ENCODE measurements at places on chromosomes 3 and 15. TPM values are rescaled to one million over a fixed set of nuclear protein-coding genes. Genes with fewer than 3 reads are reported as not detected.
A peak's percentile ranks its signal among the peaks of the same experiment; 100 is the strongest.

CD80 gene
- 0.10 TPM for total RNA-seq

LRRC2 gene
- total RNA-seq = 0.31 TPM

ABHD2 gene
- total RNA-seq = 63.9 TPM

SHC4 gene
- total RNA-seq = 4.5 TPM

IL17RB gene
- total RNA-seq = 10.5 TPM

DNA sequence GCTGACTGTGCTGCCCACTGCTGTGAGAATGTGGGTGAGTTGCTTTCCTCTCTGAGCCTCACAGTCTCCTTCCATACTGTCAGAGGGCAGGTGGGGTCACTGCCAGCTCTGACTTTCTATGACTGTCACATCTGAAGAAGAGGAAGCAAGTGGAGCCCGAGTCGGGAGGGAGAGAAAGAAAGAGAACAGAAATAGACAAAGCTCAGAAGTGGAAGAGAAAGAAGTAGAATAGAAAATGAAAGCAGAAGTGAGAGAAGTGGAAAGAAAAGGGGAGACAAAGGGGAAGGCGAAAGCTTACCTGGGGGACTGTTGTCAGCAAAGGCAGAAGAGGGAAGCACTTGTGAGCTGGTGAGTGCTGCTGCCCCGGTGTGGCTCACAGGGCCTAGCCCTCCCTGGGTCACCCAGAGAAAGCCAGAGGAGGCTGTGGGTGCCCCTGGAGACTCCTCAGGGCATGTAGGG lies 57.9 kb downstream of the EPHB1 start:
- H3K36me3 ChIP-seq = no peaks in the 10 kb centered on the region
- no peaks in the 10 kb centered on the region for H3K4me1 ChIP-seq
- peaks cover 50% of the 10 kb centered on the region for H3K27me3 ChIP-seq
- no peak for DNase-seq

- H3K4me1 ChIP-seq = peaks cover 4% of the 10 kb centered on the region
- DNase-seq = no peak
- no peak overlapping the region for H3K27ac ChIP-seq
- H3K4me3 ChIP-seq = no peak overlapping the region
- H3K36me3 ChIP-seq = no peaks in the 10 kb centered on the region
Measured at GRCh38 chr3:170606675-170607074, 20.8 kb upstream of the SLC7A14 start.

- H3K4me1 ChIP-seq = peaks cover 32% of the 10 kb centered on the region
- H3K4me3 ChIP-seq = no peak overlapping the region
- H3K27ac ChIP-seq = no peak overlapping the region
Measured at GRCh38 chr15:67098768-67099282, 33.4 kb downstream of the SMAD3 start.

GRCh38 chr3:72974956-72975355 lies 21.7 kb upstream of the PPP4R2 start:
- DNase-seq = no peak
- H3K27ac ChIP-seq = no peak overlapping the region
- H3K36me3 ChIP-seq = peaks cover 9% of the 10 kb centered on the region
- peaks cover 13% of the 10 kb centered on the region for H3K4me1 ChIP-seq
- no peaks in the 10 kb centered on the region for H3K27me3 ChIP-seq

GRCh38 chr15:80787316-80787715 lies 8.1 kb downstream of the CEMIP start:
- H3K27ac ChIP-seq = no peak overlapping the region
- H3K4me3 ChIP-seq = no peak overlapping the region
- H3K27me3 ChIP-seq = peaks cover 29% of the 10 kb centered on the region
- no peak for DNase-seq
- no peaks in the 10 kb centered on the region for H3K36me3 ChIP-seq
- H3K4me1 ChIP-seq = peaks cover 7% of the 10 kb centered on the region

GRCh38 chr15:48798319-48798718 lies 12.6 kb downstream of the CEP152 start:
- H3K27me3 ChIP-seq = no peaks in the 10 kb centered on the region
- H3K27ac ChIP-seq = no peak overlapping the region

GRCh38 chr3:187839422-187839821 lies 94.2 kb upstream of the BCL6 start:
- no peak overlapping the region for H3K27ac ChIP-seq
- H3K4me3 ChIP-seq = no peak overlapping the region
- H3K36me3 ChIP-seq = peaks cover 3% of the 10 kb centered on the region

- H3K36me3 ChIP-seq = peaks cover 12% of the 10 kb centered on the region
- H3K4me3 ChIP-seq = no peak overlapping the region
- H3K27ac ChIP-seq = peak overlapping the region; percentile 57
- peaks cover 9% of the 10 kb centered on the region for H3K4me1 ChIP-seq
Measured at GRCh38 chr3:42192334-42193200, 73.4 kb downstream of the CCK start.

GRCh38 chr3:46278816-46279672 lies 36.8 kb downstream of the CCR3 start:
- DNase-seq = no peak
- H3K27ac ChIP-seq = no peak overlapping the region
- no peak overlapping the region for H3K4me3 ChIP-seq
- H3K36me3 ChIP-seq = no peaks in the 10 kb centered on the region
- no peaks in the 10 kb centered on the region for H3K4me1 ChIP-seq

DNA sequence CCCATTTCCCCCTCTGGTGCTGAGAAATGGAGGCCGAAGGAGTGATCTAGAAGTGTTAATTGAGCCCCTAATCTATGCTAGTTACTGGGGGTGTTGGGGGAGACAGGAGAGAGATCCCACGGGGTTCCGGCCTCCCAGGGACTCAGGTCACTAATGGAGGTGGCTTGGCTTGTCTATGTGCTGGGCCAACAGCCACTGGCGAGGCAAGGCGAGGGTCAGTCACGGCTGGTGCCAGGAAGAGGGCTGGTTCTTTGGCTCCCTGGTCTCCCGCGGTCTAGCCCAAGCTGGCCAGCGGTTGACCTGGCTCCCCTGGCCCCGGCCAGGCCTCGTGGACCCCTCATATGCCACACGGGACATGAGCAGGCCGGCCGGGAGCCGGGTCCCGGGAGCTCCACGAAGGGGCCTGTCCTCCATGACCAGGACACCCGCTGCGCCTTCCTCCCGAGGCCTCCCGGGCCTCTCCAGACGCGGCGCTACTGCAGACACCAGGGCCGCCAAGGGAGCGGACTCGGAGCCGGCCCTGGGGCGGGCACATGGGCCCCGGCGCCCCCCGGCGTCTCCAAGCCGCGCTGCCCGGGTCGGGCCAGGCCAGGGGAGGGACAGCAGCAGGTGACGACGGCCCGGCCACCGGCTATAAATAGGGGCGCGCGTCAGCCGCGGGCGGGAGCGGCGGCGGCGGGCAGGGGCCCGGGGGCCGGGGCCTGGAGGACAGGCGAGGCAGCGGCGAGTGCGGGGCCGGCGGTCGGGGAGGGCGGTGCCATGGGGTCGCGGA lies at the start of gene ALPK3:
Gene ALPK3, plus strand, starts transcription at position 663 of the 772 bp plus-strand sequence. Its CDS starts 97 bp downstream, at position 760.
- H3K27ac ChIP-seq = peak within 1 kb of the TSS; percentile 79
- peaks cover 10% of the 10 kb centered on the region for H3K27me3 ChIP-seq
- H3K36me3 ChIP-seq = no peaks in the 10 kb centered on the region
- peak; percentile 77 for DNase-seq
- peak within 1 kb of the TSS; percentile 85 for H3K4me3 ChIP-seq

- DNase-seq = peak; percentile 82
- peaks cover 6% of the 10 kb centered on the region for H3K27me3 ChIP-seq
- H3K4me3 ChIP-seq = peak overlapping the region; percentile 97
- peaks cover 4% of the 10 kb centered on the region for H3K36me3 ChIP-seq
Measured at GRCh38 chr3:31980530-31981205, 394 bp downstream of the OSBPL10 start.

DNA sequence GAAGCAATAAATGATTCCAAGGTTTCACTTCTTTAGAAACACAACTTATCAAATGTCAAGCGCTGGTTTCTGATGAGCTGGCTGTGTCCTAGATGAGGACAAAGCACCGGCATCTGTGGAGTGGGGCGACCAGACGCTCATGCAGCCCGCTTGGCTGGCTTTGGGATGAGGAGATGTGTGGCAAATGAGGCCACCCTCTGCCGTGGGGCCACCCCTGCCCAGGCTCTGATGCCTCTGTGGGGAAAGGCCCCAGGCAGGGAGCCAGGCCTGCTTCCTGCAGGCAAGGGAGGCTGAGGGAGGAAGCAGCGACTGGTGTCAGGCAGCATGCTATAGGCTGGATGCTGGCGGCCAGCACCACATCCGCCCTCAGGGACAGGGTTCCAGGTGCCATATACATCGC lies 102.9 kb downstream of the HERC2 start:
- no peak for DNase-seq
- no peaks in the 10 kb centered on the region for H3K4me1 ChIP-seq
- no peaks in the 10 kb centered on the region for H3K27me3 ChIP-seq
- H3K4me3 ChIP-seq = no peak overlapping the region
- H3K36me3 ChIP-seq = no peaks in the 10 kb centered on the region

DNA sequence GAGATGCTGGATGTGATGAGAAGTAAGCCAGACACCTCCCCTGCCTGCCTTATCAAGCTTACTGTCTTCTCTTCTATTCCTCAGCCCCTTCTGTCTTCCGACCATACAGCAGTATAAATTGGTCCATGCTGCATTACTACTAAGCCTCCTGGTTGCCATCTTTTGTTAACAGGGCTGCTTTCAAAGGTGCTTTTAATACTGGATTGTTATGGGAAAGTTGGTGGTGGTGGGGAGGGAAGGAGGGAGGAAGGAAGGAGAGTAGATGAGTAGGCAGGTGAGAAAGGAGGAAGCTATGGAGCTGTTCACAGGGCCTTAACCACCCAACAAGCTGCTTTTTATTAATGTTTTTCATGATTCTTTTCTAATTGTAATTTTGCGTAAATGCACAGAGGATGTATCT lies 114.9 kb downstream of the SLC25A26 start:
- H3K4me1 ChIP-seq = peaks cover 11% of the 10 kb centered on the region
- H3K27ac ChIP-seq = no peak overlapping the region
- no peaks in the 10 kb centered on the region for H3K27me3 ChIP-seq
- DNase-seq = no peak
- no peak overlapping the region for H3K4me3 ChIP-seq

- H3K4me3 ChIP-seq = no peak overlapping the region
- peaks cover 15% of the 10 kb centered on the region for H3K36me3 ChIP-seq
- H3K27ac ChIP-seq = no peak overlapping the region
- peaks cover 5% of the 10 kb centered on the region for H3K4me1 ChIP-seq
- DNase-seq = no peak
Measured at GRCh38 chr15:89326316-89326715, 8.3 kb downstream of the POLG start.

GRCh38 chr3:127779747-127780146 lies 42.6 kb downstream of the MGLL start:
- H3K36me3 ChIP-seq = no peaks in the 10 kb centered on the region
- DNase-seq = no peak
- peaks cover 12% of the 10 kb centered on the region for H3K4me1 ChIP-seq
- H3K27ac ChIP-seq = no peak overlapping the region

DNA sequence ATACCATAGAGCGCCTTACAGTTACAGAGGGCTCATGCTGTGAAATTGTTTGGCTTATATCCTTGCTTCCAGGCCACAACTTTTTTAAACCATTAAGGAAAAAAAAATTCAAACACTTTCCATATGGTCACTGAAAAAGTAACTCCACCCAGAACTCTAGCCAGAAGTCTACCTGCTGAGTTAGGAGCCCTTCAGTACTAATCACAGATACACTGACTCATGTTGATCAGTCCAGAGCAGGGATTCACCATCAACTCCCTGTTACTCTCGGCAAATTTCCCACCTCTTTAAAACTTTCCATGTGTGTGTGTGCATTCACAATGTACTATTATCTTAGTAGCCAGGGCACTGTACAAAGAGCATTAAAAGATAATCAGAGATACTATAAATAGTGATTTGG lies 372.8 kb downstream of the MAGI1 start:
- no peak overlapping the region for H3K4me3 ChIP-seq
- DNase-seq = no peak
- H3K27ac ChIP-seq = peak overlapping the region; percentile 1
- H3K36me3 ChIP-seq = no peaks in the 10 kb centered on the region
- H3K27me3 ChIP-seq = no peaks in the 10 kb centered on the region

GRCh38 chr3:141346839-141347238 lies 21.5 kb upstream of the ZBTB38 start:
- H3K27ac ChIP-seq = no peak overlapping the region
- no peak for DNase-seq
- H3K27me3 ChIP-seq = peaks cover 2% of the 10 kb centered on the region
- H3K4me1 ChIP-seq = peaks cover 12% of the 10 kb centered on the region

DNA sequence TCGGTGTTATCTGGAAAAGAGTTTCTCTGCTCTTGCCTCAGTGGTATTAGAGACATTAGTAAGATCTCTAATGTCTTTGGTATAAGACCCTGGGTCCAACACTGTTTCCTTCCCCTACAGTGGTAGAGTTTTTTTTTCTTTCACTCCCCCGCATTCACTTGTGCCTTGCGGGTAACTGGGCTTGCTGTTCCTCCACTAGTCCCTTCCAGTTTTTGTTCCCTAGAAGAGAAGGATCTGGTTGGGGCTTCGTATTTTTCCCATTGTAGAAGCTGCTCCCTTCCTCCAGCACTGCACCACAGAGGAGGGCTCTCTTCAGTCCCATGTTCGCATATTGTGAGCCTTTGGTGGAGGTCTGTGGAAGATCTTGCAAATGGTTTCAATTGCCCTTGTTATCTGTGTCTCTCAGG lies 13.7 kb downstream of the CTDSPL2 start:
- DNase-seq = no peak
- no peak overlapping the region for H3K4me3 ChIP-seq
- H3K27me3 ChIP-seq = no peaks in the 10 kb centered on the region

GRCh38 chr3:172467170-172467824 lies 19.0 kb upstream of the GHSR start:
- DNase-seq = no peak
- peaks cover 8% of the 10 kb centered on the region for H3K27me3 ChIP-seq
- H3K4me1 ChIP-seq = peaks cover 8% of the 10 kb centered on the region

GRCh38 chr15:97463696-97464095 lies 496.8 kb upstream of the ARRDC4 start:
- no peak overlapping the region for H3K27ac ChIP-seq
- H3K4me1 ChIP-seq = no peaks in the 10 kb centered on the region
- no peak for DNase-seq
- H3K27me3 ChIP-seq = peaks cover 8% of the 10 kb centered on the region
- H3K4me3 ChIP-seq = no peak overlapping the region

DNA sequence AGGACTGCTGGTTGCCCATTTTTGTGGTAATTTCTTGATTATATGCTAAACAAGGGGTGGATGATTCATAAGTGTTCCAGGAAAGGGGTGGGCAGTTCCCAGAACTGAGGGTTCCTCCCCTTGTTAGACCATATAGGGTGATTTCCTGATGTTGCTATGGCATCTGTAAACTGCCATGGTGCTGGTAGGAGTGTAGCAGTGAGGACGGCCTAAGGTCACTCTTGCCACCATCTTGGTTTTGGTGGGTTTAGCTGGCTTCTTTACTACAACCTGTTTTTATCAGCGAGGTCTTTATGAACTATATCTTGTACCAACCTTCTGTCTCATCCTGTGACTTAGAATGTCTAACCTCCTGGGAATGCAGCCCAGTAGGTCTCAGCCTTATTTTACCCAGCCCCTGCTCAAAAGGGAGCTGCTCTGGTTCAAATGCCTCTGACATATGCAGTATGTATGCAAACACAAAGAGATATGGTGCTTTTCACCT lies 46.2 kb downstream of the C3orf38 start:
- no peaks in the 10 kb centered on the region for H3K4me1 ChIP-seq
- no peak overlapping the region for H3K4me3 ChIP-seq
- H3K27ac ChIP-seq = no peak overlapping the region
- no peaks in the 10 kb centered on the region for H3K36me3 ChIP-seq
- peaks cover 1% of the 10 kb centered on the region for H3K27me3 ChIP-seq

Data from type B pancreatic cell (in vitro differentiated cells).